ENCODE measurements at places on chromosomes 11 and 22.

DNA sequence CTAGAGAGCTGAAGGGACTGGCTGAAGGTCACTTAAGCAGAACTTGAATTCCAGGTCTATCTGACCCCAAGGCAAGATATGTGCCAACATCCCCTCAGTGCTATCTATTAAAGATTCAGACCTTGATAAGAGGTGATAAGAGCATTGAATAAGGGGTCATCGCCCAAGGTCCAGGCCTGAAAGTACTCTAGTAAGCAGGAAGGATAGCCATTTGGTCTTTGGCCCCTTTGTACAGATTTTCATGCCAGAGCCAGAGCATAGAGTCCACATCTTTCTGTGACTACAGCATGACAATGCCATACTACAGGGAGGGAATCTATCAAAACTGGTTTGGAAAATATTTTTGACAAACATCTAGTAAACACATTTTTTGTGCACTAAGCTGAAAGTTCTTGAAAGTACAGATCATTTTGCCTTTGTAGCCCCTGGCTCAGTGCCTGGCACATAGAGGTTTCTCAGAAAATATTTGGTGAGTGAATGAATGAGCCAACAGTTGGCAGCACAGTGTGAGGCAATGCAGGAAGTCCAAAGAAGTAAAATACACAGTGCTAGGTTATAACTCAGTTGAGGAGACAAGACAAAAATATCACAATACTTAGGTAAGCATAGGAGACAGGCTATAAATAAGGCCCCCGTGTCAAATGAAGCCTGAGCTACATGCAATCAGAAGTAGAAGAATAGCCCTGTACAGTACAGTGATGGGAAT is 15.1 kb upstream of the RRAS2 start:
- no peak for DNase-seq

- no peak for DNase-seq
These were observed 64.2 kb upstream of the ADA2 start for GRCh38 chr22:17283423-17283822.

- no peak for DNase-seq
These were observed 600.1 kb downstream of the INSC start for GRCh38 chr11:15714641-15715399.

- no peak for DNase-seq
These were observed 5.4 kb downstream of the TBC1D10C start for GRCh38 chr11:67409261-67409666.

DNA sequence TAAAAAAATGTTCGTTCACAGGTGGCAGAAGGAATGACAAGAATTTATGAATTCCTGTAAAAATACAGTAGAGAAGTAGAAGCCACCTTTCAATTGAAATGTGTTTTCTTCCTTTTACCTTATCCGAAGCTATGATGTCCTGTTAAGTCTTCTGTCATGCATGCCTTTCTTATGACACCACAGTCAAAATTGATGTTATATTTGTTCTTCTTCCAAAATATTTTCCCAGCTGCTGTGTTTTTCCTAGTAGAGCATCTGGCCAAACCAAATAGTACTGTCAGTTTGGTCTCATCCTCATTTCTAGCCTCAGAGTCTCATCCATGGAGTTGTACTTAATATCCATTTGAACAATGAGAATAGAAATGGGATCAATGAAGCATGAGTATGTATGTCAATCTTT is 206.1 kb downstream of the PGR start:
- no peak for DNase-seq
